ENCODE measurements at places on chromosomes 7 and 10.

- no peak for DNase-seq
These were observed 75.8 kb downstream of the NKX6-2 start for GRCh38 chr10:132710036-132710686.

DNA sequence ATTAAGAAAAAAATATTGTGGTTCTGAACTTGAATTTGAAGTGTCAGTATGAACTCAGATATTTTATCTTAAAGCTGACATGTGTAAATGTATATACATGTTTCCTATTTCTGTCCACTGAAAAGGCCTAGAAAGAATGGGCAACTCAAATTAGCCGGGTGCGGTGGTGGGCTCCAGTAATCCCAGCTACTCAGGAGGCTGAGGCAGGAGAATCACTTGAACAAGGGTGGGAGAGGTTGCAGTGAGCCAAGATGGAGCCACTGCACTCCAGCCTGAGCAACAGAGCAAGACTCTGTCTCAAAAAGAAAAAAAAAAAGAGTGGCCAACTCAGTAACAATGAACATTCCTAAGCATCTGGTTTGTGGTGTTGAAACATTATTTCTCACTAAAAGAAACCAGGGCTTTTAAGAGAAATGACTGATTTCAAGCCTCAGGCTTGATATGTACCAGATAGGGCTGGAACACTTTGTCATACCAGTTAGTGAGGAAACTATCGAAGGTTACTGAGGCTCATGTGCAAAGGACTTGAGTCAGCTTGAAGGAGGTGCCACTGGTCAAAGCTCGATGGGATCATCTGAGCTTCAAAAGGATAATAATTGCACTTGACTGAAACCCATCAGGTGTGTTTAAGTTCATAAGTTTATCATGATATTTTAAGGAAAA, 40.5 kb downstream of the AOAH start:
- no peak for DNase-seq

DNA sequence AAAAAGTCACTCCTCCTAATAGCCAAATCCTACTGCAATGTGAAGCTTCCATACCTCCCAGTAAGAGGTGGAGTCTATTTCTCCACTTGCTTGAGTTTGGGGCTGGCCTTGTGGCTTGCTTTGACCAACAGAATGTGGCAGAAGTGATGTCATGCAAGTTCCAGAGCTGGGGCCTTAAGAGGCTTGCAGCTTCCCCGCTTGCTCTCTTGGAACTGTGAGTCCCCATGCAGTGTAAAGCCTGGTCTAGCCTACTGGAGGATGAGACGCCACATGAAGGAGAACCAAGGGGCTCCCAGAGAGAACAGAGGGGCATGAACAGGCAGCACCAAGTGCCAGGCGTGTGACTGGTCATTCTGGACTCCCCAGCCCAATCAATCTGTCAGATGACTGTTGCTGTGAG, 58.6 kb upstream of the OPALIN start:
- DNase-seq, result no peak

DNA sequence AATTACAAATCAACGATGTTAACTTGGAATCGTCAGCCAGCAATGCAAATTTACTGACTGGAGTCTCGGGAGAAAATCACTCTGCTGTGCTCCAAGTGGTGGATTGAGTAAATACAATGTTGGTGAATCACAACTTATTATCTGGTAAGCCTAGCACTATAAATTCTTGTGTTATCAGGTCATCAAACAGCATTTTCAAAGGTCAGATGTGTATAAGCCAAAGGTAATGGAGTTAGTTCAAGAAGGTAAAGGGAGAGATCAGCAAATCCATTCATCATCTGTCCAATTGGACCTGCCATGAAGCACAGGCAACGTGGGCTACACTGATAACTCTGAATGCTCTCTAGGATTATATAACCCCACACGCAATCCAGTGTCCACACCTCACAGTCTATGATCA, 13.9 kb downstream of the CUBN start:
- no peak for DNase-seq

DNA sequence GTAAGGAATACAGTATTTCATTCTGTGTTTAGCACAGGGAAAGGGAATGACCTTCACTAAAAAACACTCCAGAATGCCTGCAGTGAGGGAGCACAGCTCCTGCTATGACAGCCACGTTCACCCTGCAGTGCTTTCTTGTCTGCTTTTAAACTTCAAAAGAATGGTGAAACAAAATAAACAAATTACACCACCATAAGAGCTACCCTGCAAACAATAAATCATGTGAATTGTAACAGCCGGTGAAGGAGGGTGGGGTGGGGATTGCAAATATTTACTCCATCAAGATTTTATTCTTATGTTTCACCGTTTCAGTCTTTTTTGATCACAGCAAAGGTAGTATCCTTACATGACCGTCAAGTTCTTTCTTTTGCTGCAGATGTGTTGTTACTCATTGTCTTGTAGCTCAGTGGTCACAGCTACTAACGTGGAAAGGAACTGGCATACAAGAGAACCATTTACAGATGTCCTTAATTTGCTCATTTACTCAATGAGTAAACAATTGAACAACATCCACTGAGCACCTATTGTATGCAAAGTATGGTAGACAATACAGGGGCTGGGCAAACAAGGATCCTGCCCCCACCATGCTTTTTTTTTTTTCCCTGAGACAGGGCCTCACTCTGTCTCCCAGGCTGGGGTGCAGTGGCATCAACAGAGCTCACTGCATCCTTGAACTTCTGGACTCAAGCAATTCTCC, 4.1 kb upstream of the CHN2 start:
- no peak for DNase-seq

GRCh38 chr7:26724795-26725194, 139.6 kb downstream of the SKAP2 start:
- DNase-seq, result no peak

DNA sequence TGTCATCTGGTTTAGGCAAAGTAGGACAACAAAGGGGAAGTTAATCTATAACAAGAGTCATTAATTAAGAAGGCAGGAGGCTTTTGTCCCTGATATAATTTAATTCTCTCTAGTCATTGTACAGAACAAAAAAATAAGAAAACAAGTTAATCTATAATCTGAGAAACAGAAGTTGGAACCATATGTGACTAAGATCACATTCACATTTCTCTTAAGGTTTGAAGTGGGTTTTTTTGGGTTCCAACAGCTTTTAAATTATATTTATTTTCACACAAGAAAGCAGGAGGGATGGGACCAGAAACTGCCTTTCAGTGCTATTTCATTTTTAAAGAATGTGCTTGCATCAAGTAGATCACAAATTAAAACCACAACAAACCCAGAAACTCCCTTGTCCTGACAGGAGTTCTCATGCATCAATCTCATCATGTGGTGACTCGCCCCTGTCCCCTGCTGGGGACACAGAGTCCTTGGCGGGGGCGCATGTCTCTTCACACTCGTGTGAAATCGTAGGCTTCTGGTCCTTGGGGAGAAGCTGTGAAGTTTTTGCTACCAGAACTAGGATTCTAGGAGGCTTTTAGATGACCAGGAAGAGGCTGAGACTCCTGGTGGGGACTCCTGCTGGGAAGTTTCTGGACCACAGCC, 10.1 kb upstream of the OPN4 start:
- DNase-seq, result no peak

DNA sequence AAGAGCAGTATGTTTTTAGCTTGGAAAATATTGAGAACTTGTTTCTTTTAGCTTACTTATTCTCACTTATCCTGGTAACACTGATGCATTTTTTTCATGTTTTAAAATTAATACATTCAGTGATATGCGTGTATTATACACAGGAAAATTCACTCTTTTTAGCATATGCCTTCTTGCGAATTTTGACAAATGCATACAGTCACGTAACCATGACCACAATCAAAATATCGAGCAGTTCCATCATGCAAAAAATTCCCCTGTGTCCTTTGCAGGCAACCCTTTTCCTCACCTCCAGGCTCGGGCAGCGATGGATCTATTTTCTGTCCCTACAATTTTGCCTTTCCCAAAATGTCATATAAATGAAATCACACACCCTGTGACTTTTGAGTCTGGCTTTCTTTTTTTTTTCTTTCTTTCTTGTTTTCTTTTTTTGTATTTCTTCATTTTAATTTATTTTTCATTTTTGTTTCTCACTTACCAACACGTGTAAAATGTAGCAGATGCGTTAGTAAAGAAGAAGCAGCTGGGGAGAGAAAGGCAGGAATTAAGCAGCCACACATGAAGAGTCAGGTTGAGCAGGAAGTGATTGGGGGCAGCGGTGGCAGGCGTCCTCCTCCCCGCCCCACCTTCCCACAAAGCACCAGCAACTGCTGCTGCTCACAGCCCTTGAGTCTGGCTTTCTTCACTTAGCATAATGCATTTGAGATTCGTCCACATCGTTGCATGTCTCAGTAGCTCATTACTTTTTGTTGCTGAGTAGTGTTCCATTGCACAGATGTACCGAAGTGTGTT, 29.9 kb downstream of the ADRB1 start:
- DNase-seq, result no peak

- DNase-seq, result no peak
These were observed 297.6 kb downstream of the MTERF1 start for GRCh38 chr7:91582799-91583477.

- DNase-seq, result no peak
These were observed 16.5 kb upstream of the PLAU start for GRCh38 chr10:73894245-73894971.

DNA sequence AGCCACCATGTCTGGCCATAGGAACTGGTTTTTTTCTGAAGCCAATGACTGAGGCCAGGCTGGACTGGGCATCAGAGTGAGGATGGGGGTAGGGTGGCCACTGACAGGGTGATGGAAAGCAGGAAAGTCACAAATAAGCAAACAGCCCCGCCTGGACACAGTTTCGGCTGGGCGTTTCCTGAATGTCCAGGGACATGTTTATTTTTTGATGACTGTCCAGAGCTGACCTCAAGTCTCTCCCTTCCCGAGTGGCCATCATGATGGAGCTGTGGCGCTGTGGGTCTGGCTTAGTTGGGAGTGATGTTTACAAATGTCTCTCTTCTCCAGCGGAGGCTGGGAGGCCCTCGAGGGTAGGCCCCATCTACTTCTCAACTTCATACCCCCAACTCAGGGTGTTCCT, 37.1 kb upstream of the COMTD1 start:
- DNase-seq, result no peak

DNA sequence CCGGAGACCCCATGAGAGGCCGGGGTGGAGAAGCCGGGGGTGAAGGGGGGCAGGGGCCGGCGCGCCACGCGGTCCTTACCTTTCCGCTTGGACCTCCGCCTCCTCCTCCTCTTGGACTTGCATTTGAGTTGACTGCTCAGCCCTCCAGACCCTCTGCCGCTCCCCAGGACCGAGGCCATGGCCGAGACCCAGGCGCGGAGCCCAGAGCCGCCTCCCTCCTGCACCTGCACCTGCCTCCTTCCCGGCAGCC, 428 bp downstream of the ADARB2 start:
- no peak for DNase-seq

DNA sequence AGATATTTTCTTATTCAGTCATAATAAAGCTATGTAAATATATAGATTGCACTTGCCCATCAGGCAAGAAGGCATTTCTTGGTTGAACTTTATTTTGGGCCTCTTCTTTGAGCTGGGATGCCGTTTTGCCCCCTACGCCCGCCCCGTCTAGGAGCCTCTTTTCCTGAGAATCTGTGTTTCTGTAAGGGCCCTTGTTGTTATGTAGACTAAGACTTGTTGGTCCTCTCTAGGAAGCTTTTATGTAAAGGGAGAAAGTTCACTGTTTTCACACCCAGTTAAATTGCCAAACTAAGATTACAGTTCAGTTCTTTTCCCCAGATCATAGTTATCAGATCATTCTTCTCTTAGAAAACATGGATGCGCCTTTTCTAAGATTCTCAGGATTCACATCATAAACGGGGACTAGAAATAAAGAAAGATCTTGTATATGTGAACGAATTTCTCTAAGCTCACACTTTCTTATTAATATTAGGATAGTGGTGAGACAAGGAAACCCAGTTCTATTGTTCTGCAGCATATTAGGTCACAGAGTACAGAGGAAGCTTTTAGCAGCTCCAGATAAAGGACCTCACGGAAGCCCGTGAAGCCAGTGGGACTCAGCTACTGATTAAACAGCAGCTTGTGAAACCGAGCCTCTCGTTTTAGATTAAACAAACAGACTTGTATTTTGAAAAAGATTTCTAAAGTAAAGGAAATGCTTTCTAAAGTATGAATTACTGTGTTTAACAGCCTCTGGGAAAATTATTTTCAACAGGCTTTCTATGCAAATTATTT, 3.8 kb downstream of the LMTK2 start:
- DNase-seq, result no peak

- DNase-seq, result peak; percentile 33
These were observed 17.0 kb downstream of the FAM131B start for GRCh38 chr7:143345428-143345900.

DNA sequence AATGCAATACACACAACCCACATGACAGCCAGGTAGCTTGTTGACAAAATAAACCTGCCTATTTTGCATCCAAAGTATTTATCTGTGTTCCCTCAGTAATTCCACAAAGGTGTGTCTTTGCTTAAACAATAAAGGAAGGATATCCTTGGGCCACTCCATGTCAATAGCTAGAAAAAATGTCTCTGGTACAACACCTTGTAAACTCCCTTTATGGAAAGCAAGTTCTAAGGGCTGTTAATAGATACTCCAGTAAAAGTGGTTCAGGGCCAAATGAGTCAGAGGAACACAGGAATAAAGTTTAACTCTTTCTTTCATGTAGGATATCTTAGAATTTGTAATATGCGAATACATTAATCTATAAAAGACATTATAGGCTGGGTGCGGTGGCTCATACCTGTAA, 96.9 kb upstream of the LRRTM3 start:
- DNase-seq, result no peak

DNA sequence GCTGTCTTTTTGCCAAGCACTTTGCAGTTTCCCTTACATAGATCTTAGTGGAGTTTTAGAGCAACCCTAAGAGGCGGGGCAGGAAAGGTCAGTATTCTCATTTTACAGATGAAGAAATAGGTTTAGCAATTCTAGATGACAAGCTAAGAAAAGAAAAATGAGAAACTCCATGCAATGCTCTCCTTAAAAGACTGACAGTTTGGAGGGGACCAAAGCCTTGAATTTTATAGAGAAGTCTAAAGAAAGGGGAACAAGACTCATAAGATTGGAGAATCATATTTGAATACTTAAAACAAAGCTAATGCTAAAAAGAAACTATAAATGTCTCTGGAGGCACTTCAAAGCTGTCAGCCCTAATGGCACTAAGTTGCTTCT, 19.6 kb downstream of the CEP55 start:
- DNase-seq, result no peak

DNA sequence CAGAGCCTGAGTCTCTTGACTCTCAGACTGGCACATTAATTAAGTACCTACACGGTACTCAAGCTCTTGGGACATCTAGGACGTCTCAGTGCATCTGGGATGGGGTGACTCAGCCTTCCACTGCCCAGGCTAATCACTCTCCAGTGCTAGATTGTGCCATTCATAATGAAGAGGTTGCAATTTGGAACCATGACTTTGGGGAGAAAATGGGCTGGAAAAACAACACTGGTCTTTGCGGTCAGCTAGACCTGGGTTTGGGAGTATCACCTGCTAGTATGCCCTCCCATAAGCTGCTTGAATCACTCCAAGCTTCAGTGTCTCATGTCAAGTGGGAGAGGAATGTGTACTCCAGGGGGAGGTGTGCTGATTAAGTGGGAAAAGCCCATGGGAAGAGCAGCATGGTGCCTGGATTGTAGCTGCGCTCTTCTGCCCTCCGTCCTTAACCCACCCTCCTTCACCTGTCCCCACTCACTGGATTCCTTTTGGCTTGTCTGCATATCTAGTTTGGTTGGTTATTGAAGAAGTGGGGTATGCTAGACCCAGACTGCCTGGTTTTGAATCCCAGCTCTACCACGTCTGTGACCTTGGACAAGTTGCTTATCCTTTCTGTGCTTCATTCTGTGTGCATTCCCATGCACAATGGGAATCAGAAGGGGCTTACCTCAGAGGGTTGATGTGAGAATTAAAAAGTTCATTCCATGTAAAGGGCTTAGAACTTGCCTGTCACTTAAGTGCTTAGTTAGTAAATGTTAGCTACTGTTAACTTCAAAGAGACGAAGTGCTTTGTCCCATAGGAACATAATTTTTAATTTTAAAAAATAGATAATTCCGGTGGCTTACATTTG, 3.8 kb downstream of the NFE2L3 start:
- no peak for DNase-seq
